CD4-positive, alpha-beta T cell treated with Interleukin-12 subunit alpha and Interleukin-12 subunit beta, for 1 hour (primary cell): ENCODE measurements at places on chromosomes 5 and 9.

DNA sequence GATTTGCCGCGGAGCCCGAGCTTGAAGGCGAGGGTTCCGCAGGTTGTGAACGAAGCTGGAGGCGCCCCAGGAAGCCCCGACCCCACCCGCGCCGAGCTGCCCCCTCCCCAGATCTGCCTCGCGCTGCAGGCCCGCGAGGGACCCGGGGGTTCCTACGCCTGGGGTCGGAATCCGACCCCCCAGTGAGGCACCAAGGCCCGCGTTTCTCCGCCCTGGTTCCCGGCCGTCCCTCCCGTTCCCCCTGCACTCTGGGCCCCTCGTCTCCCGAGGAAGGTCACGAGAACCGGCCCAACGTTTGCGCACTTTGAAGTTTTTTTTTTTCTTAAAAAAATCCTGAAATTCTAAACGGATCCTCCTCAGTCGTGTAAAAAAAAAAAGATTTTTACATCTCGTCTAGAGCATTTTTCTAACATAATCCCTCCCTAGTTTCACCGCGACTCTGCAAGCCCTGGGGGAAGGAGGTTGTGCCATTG is 880 bp upstream of the GFPT2 start:
- DNase-seq = no peak

GRCh38 chr9:115746496-115746895 is 407.1 kb upstream of the PAPPA start:
- DNase-seq = no peak

DNA sequence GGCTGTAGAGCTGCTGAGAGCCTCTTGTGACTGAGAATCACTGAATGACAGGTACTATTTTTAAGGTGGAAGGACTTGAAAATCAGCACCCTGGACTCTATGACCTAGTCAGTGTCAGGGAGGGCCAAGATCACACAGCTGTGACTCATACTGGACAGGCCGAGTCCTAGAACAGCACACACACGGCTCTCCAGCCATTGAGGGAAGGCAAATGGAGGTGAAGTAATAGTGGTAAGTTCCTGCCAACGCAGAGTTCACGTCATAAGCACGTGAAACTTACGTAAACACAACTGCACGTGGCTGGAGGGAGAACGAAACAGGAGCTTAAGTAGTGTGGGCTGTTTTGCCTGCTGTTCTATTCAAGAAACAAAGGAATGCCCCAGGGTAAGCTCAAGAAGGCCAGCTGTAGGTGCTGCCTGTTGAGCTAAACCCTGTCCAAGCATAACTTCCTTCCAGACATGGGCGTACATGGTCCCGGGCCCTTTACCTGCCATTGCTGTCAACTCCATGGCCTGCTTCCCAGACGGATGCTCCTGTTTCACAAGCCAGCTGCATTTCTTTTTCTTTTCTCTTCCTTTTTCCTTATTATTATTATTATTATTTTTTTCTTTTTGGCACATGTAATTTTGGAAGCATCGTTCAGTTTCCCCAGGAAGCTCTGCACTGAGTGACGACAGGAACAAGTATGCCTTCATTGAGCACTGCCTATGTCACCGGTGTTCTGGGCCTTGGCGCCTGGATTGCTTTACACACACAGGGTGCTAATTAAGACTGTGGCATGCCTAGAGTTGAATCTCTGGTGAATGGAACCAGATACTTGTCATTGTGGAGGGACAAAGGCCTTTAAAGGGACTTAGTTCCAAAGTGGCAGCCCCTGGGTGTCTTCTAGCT is 10.2 kb upstream of the LCP2 start:
- DNase-seq = no peak

GRCh38 chr5:23289162-23289561 is 218.2 kb upstream of the PRDM9 start:
- DNase-seq = no peak

- DNase-seq = no peak
Observed at GRCh38 chr5:54383225-54383901, 72.1 kb upstream of the HSPB3 start.

- DNase-seq = no peak
Observed at GRCh38 chr5:45491368-45491767, 204.8 kb downstream of the HCN1 start.

DNA sequence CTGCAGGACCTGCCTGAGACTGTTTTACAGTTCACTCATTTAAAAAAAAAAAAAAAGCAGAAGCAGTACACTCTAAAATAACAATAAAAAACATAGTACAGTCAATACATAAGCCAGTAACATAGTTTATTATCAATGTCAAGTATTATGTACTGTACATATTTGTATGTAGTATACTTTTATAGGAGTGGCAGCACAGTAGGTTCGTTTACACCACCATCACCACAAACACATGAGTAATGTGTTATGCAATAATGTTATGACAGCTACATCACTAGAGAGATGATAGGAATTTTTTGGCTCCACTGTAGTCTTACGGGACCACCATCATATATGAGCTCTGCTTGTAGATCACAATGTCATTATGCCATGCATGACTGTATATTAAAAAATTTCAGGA is 462.8 kb downstream of the ISL1 start:
- DNase-seq = no peak

DNA sequence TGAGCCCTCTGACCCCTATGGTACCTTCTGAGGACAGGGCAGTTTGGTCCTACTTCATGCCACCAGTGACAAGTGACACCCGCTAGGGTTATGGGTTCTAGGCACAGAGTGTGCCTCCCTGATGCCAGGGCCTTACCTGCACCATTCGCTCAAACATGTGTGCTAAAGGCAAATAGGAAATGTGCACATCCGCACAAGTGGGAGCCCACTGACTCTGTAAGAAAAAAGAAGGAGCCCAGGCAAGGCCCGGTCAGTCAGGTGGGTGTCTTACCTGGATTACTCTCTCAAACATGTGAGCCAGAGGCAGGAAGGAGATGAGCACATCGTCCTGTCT is 29.1 kb upstream of the MEIKIN start:
- DNase-seq = no peak

- DNase-seq = no peak
Observed at GRCh38 chr5:138258704-138259292, 15.6 kb downstream of the GFRA3 start.

DNA sequence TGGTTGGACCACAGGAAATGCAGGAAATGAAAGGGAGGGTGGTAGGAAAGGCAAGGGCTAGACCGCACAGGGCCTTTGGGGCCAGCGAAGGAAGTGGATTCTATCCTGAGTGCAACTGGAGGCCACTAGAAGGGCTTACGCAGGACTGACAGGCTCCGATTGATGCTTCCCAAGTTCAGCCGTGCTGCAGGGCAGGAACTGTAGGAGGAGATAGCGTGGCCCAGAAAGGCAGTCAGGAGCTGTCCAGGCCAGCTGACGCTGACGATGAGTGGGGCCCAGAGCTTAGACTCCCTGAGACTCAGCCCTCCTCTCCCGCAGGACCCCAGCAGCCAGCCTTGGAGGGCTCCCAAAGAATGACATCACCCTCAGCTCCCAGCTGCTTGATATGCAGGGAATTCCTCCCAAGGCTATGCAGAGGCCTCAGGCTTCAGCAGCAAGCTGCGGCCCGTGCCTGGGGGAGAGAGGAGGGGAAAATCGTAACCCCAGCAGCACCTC is 48.8 kb downstream of the KCNIP1 start:
- no peak for DNase-seq

DNA sequence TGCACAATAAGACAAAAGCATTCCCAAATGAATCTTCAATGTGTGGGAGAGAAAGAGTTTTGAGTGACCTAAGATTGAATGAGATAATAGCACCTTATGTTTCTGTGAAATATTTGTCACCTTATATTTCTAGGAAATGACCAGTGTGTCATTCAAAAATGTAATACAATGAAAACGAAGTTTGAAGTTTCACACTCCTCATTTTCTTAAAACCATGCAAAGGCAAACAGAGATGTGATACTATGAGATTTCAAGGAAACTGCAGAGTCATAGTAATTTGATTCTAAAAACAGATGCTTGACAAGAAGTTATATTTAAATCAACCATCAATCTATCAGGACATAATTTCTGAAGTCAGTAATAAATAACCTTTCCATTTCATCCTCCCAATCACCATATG is 13.6 kb upstream of the ABCA1 start:
- DNase-seq = no peak

DNA sequence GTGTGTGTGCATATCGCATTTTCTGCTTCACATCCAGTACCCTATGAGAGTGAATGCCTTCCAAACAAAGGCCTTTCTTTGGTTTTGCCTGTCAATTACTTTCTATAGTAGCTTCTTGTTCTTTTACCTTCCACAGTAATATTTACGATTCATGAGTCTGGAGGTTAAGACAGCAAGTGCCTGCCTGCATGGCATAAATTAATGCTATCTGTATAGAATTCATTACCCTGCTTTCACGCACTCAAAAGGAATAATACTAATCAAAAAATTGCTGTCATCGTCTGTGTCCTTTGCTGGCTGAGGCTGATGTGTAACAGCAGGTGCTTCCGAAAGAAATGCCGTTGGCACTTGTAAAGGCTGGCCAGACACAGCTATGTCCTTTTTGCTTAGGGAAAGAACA is 1304.4 kb upstream of the CDH6 start:
- DNase-seq = no peak

DNA sequence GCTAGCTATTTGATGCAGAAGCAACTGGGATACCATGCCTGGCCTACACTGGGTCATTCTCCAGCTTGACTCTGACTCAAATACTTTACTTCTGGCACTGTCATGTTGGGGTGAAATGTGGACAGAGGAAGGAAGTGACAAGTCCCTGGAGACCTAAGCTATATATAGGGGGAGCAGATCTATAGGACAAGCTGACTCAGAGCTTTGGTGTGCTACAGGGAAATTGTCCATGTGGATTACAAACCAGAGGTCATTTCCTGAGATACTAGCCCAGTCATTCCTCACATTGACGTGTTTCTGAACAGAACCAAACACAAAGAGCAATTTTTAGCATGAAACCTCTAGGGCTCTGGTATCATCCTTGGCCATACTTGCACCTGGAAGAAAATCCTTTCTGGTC is 531.6 kb upstream of the CLINT1 start:
- no peak for DNase-seq

- no peak for DNase-seq
Observed at GRCh38 chr9:33128570-33128969, 38.6 kb downstream of the B4GALT1 start.
